ENCODE measurements at places on chromosomes 11 and 22.

DNA sequence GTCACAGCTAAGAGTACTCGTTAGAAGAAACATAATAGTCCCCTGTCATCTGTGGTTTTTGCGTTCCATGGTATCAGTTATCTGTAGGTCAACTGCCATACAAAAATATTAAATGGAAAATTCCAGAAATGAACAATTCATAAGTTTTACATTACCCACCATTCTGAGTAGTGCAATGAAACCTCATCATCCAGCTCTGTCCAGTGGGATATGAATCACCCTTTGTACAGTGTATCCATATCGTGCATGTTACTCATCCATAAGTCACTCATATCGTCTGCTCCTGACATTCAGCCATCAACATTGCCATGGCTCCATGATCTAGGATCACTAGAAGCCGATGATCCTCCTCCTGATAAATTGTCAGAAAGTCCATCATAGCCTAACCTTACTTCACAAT lies 174.9 kb upstream of the C11orf87 start:
- no peak for DNase-seq

DNA sequence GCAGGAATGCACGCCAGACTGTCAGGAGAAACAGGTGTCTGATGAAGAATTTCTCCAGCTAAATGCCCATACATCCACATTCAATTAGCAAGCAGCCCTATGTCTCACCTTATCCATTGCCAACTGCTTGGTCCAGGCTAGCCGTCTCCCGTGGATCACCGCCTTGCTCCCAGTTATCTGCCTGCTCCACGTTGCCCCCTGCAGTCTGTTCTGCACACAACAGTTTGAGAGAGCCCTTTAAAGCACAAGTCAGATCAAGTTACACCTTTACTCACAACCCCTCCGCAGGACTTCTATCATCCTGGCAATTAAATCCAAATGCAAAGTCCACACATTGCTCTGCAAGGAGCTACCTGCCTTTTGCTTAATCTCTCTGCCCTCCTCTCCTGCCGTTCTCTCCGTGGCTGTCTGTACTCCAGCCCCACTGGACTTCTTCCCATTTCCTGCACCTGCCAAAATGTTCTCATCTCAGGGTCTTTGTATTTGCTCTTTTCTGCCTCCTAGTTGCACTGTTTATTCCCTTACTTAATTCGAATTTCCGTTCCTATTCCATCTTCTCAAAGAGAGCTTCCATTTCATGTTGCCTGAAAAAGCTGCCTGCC lies 185.3 kb upstream of the LARGE1 start:
- peak; percentile 13 for DNase-seq

GRCh38 chr11:14346303-14346955 lies 12.6 kb downstream of the RRAS2 start:
- DNase-seq = no peak

DNA sequence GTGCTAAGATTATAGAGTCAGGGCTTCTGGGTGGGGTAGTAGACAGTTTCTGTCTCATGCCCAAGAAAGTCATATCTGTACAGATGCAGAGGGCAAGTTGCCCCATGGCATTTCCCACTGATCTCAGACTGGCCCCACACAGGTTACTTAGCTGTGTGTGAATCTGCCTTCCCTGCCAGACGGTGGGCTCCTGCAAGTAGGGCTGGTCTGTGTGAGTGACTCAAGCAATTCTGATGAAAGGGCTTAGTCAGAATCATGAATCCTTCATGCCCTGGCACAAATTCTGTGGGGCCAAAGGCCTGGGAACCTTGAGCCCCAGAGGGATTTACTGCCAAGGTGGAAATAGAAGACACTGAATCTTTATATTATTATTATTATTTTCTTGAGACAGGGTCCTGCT lies 30.4 kb downstream of the USH1C start:
- DNase-seq = no peak

GRCh38 chr11:2100361-2101170 lies 38.6 kb downstream of the IGF2 start:
- DNase-seq = no peak

DNA sequence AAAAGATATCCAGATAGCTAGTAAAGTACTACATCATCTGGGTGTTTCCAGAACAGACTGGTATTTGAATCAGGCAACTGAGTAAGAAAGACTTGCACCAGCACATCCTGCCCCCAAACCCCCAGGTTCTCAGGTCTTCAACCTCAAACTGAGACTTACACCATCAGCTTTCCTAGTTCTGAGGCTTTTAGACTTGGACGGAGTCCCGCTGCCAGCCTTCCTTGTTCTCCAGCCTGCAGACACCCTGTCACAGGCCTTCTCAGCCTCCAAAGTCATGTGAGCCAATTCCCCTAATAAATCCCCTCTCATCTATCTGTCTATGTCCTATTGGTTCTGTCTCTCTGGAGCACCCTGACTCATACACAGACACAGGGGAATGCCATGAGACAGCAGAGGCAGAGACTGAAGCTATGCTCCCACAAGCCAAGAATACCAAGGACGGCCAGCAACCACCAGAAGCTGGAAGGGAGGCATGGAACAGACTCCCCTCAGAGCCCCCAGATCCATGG lies 10.9 kb downstream of the SMCO4 start:
- DNase-seq = no peak

DNA sequence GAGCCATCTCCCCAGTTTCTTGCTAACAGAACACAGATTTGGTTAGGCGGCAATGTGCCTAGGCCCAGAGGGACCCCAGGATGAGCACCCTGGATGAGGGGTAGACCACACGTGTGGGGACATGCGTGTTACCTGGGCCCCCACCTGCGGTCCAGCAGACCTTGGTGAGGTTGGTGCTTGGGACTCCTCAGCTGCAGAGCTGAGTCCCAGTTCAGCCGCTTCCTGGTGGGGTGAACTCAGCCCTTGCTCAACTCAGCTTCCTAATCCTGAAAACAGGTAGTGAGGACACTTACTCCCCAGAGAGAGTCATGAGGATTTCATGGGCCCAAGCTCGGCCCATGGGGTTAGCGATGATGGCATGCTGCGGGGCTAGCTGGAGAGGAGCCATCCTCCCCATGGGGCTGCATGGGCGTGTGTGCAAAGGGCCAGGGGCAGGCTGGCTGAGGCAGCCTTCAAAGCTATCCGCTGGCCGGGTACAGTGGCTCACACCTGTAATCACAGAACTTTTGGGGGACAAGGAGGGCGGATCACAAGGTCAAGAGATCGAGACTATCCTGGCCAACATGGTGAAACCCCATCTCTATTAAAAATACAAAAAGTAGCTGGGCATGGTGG lies 46.9 kb upstream of the SHISAL1 start:
- DNase-seq = peak; percentile 3

DNA sequence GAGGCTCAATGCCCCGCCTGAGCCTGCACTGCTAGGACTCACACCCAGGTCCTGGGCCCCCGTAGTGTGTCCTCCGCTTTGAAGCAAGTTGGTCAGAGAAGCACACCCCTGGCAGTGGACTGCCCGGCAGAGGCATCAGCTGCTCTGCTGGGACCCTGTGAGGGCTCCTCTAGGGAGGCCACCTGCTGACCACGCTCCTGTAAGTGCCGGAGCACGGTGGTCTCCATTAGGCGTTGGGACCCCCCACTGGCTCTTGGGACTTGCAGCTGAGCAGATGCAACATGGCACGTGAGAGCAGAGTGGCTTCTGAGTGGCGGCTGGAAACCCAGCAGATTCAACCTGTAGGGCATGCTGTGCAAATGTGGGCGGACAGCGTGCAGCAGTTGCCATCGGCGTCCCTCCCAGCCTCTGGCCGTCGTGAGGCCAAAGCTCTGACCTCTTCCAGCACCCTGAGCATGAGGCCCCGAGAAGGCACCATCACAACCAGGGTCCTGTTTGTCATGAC lies 16.9 kb downstream of the MRGPRG start:
- no peak for DNase-seq

DNA sequence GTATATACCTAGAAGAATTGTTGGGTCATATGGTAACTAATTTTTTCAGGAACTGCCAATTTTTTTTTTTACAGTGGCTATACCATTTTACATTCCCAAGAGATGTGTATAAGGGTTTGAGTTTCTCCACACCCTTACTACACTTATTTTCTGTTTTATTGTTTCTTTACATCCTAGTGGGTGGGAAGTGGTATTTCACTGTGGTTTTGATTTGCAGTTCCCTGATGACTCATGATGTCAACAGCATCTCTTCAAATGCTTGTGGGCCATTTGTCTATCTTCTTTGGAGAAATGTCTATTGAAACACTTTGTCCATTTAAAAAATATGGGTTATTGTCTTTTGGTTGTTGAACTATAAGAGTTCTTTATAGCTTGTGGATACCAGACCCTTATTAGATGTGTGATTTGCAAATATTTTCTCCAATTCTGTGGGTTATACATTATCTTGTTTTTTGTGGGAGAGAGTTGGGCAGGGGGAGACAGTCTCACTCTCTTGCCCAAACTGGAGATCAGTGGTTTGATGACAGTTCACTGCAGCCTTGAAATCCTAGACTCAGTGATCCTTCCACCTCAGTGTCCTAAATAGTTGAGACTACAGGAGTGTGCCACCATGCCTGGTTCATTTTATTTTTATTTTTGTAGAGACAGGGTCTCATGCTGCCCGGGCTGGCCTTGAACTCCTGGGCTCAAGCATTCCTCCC lies 30.3 kb upstream of the PISD start:
- peak; percentile 46 for DNase-seq

- DNase-seq = peak; percentile 16
These were observed 36.9 kb downstream of the DGCR2 start for GRCh38 chr22:19085233-19085718.

DNA sequence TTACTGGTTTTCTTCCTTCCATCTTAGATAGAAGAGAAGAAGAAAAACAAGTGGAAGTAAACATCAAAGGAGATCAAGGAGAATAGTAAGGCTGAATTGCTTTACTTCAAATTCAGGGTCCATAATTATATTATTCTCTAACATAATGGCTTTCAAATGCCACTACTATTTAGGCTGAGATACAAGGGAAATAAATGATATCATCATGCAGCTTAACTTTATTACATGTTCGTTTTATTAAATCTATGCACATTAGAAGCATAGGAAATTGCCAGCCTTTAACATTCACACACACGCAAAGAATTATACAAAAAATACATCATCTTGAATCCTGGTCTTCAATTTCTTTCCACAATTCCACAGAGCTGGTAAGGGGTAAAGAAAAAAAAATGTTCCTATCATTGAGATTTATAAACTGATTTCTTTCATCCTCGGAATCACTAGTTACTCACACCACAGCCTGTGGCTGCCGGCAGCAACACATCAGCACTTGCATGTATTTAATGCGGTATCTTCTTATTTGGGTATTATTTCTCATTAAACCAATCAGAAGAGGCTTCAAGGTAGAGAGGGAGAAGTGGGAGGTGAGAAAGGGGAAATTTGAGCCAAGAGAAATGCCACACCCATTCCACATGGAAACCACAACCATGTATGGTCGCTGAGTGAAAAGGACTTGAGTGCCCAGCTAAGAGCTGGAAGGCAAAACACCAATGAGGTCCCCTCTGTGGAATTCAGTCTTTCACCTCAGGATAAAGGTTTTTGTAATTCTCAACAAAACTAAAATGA lies 26.3 kb downstream of the SYTL2 start:
- DNase-seq = no peak

DNA sequence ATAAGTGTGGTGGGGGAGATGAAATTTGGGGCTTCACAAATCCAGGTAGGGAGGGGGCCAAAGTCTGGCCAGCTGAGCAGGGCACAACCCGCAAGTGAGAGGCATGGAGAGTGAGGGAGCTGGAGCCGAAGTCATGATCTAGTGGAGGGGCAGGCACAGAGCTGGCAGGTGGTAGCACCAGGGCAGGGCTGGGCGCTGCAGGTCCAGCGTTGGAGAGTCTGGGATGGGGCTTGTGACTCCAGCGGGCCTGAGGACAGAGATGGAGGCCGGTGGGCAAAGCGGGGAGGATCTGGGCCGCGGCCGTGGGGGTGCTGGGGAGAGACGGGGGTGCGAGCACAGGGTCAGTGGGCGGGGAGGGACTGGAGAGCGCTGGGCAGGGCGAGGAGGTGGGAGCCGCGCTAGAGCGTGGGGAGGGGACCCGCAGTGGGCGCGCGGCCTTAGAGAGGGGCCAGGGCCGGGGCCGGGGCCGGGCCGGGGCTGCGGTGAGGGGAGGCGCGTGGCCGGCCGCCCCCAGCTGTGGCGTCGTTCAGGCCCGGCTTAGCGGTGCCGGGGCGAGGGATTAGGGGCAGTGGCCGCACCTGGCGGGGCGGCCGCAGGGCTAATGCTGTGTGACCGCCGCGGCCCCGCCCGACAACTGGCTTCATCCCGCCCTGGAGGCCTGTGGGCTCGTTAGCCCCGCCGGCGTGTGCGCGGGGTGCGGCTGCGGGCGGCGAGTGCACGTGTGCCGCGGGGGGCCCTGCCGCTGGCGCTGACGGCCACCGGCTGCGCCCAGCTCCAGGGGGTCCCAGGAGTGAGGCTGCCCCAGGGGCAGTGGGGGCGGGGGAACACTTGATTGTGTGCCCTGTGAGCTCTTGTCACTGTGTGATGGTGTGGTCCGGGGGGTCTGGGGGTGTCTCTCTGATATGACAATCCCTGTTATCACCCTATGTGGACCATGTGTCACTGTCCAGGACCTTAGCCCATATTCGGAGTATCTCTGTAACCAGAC lies 23.6 kb upstream of the MYOD1 start:
- no peak for DNase-seq

DNA sequence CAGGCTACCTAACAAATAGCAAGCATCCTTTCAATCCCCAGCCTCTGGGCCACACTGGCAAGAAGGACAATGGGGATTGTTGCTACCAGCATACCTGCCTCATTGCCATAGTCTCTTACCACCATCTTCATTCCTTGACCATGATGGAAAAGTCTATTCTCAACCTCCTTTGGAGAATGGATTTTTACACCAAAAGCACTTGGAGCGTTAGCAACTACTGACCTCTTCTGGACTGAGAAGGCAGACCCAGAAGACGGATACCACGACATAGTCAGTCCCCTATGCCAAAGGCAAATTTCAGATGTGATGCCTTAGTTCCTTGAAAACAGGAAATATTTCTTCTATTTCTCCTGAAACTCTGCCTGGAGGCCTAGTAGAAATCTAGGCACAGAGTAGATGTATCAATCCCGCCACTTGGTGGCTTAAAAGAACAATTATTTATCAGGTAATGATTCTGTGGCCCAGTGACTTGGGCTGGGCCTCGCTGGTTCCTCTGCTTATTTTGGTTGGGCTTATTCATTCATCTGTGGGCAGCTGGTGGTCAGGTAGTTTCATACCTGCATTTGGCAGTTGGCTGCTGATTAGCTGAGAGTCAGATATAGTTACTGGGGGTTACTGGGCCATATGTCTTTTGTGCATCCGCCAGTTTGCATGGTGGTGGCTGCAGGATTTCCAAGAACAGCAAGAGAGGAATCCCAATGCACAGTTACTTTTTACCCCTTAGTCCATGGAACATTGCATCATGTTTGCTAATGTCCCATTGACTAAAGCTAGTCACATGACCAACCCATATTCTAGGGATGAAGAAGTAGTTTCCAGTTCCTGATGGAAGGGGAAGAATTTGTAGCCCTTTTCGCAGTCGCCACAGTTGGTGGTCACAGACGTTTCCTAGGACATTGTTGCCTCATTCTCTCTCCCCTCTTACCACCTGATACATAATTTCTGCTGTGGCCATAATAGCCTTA lies 75.2 kb downstream of the DHCR7 start:
- no peak for DNase-seq

GRCh38 chr22:27576815-27577573 lies 224.6 kb downstream of the MN1 start:
- DNase-seq = no peak

GRCh38 chr11:15893080-15893492 lies 463.3 kb downstream of the SOX6 start:
- no peak for DNase-seq

GRCh38 chr11:134993691-134994243 lies 581.7 kb upstream of the B3GAT1 start:
- no peak for DNase-seq
